ENCODE measurements at places on chromosomes 12 and 14.
A peak's percentile ranks its signal among the peaks of the same experiment; 100 is the strongest.

DNA sequence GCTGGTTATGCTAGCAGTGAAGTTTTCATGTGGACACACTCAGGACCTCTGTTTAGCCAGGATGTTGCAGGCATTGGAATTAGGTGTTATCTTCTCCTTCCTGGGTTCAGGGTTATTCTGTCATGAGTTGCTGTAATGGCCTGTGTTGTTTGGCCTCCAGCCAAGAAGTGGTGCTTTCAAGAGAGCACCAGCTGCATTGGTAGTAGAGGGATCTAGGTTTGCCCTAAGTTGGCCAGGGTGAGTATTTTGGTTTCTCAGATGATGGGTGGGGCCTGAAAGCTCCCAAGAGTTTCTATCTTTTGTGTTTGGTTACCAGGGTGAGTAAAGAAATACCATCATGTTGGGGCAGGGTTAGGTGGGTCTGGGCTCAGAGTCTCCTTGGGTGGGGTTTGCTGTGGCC, 2.7 kb upstream of the GZMH start:
- DNase-seq, result peak; percentile 4

- DNase-seq, result no peak
Observed at GRCh38 chr14:92942576-92942975, 19.6 kb downstream of the CHGA start.

DNA sequence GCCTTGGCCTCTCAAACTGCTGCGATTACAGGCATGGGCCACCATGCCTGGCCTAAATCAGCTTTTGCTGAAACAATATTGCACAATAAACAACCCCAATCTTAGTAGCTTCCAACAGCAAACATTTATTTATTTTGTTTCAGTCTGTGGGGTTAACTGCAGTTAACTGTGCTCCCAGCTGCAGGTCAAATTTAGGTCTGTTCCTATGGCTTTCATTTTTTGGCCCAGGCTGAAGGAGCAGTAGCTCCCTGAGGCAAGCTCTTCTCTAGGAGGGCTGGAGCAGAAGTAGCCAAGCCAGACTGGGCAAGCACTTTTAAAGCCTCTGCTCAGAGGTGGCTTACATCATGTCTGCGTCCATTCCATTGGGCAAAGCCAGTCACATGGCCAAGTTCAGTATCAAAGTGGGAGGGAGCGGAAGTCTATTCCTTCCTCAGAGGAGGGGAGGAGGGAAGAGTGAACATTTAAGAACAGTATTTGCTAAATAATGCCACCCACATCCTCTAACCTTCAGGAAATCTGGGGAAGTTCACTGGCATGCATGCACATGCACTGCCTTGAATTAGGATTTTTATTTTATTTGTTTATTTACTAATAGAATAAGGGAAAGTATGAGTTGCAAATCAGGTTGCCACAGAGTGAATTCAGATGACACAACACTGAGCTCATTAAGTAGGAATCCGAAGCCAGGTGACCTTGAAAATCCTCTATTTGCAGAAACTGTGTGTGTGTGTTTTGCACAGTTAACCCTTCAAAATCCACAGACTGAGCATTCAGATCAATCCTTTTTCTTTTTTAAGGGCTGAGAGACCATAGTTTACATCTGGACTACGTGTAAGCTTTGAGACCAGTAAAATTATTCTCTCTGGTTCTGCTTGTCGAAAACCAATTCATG, 122.0 kb upstream of the SEL1L start:
- peak; percentile 83 for DNase-seq

DNA sequence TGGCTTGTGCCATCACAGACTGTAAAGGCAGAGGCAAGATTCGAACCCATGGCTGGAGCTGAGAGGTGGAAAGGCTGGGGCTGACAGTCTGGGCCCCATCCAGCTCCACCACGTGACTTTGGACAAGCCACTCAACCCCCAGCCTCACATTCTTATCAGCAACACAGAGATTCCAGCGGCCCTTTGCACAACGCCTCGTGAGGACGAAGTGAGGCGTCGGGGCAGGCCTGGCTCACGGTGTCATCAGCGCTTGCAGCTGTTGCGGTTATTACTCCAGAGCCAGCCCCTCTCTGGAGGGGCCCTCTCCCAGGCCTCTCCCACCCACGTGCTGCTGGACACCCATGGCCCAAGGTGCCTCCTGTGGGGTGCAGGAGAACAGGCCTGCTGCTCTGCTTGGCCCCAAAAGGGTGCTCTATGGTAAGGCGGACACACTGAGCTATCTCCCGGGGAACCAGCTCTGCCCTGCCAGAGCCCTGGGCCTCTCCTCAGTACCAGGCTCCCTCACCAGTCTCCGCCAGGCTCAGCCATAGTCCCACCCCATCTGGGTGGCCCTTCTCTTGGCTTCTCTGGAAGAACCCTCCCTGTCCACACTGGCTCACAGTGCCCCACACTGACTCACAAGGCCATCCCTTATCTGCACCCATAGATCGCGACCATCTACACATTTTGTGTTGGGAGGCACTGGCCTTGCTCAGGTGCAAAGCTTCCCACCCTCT, 21.1 kb downstream of the CHGA start:
- no peak for DNase-seq

DNA sequence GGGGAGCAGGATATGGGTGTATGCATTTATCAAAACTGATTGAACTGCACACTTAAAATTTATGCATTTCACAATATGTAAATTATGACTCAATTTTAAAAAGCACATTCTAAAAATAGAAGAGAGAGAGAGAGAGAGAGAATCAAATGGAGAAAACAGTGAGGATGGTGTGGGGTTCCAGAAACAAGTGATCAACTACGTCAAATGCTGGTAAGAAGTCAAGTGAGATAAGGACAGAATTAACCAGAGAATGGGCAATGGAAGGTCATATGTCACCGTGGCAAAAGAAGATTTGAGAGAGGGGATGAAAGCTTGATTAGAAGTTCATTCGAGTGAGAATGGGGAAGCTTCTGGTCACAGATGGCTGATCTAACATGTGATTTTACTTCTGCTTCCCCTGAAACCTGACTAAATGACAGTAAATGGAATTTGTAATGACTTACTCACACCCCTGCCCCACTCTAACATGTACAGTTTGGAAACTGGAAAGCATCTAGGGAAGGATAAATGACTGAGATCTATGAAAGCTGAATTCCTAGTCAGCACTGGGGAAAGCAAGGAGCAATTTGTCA, 276.5 kb upstream of the AMIGO2 start:
- no peak for DNase-seq

DNA sequence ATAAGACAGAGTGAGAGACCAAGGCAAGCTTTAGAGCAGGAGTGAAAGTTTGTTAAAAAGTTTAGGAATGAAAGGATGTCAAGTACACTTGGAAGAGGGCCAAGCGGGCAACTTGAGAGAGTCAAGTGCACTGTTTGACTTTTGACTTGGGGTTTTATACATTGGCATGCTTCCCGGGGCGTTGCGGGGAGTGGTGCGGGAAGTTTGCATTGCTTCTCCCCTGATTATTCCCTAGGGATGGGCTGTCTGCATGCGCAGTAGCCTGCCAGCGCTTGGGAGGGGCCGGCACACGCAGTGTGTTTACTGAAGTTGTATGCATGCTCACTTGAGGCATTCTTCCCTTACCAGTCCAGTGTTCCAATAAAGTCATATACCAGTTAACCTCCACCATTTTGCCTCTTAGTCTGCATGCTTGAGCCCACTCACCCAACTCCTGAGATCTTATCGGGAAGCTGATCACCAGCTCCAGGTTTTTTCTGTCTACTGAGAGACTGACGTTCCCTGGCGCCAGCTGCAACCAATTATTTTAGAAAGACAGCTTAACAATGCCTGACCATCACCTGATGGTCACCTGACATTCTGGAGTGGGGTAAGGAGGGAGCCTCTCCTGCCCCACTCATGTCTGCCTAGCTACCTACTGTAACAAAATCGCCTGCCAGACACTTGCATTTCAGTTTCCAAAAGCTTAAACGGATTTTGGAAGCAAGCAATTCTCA, 53.2 kb downstream of the DACT1 start:
- no peak for DNase-seq

- DNase-seq, result no peak
Observed at GRCh38 chr14:81940651-81941050, 407.0 kb upstream of the SEL1L start.

DNA sequence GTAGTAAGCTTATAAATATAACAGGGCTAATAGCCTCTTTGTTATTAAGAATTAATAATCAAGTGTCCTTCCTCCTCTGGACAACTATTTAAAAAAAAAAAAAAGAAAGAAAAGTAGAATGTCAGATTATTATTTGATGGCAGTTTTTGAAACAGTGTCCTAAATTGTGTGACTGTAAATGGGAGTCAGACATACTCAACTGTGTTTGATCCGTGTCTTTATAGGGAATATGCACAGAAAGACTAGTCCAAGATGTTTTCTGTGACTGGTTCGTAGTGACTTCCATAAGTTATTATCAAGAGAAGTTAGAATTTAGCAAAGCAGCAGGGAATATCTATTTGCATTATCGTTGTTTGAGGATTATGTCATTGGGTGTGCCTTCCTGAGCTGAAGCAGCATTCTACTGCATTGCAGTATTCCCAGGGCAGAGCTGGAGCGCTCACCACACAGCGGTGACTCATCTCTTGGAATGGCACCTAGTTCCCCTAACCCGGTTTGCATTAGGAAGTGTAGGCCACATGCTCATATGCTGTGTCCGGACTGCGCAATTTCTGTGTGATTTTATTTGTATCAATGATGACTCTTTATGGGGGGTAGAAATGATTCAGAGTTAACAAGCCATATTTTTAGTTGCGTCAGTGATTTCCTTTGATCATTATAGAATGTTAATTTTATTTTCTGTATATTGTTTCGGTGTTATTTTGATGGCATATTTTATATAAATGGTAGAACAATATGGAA, 7.9 kb downstream of the DYNC1H1 start:
- DNase-seq, result peak; percentile 63

DNA sequence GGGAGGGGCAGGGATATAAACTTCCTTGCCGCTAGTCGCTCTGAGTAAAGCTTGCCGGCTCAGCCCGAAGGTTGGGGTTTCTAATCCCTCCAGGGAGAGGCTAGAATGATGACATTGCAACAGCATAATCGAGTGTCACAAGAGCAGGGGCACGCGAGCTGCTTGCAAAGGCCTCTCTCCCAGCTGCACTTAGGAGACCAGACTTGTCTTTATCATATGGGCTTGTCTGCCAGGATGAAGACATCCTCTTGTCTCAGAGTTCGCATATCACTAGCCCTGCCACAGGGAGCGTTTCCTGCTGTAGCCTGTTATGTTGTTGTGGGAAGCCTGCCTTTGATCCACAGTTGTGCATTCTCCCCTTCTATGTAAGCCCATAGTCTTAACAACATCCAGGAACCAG, 180.0 kb downstream of the ESR2 start:
- DNase-seq, result no peak

- DNase-seq, result no peak
Observed at GRCh38 chr12:76920172-76921099, 41.6 kb upstream of the CSRP2 start.

DNA sequence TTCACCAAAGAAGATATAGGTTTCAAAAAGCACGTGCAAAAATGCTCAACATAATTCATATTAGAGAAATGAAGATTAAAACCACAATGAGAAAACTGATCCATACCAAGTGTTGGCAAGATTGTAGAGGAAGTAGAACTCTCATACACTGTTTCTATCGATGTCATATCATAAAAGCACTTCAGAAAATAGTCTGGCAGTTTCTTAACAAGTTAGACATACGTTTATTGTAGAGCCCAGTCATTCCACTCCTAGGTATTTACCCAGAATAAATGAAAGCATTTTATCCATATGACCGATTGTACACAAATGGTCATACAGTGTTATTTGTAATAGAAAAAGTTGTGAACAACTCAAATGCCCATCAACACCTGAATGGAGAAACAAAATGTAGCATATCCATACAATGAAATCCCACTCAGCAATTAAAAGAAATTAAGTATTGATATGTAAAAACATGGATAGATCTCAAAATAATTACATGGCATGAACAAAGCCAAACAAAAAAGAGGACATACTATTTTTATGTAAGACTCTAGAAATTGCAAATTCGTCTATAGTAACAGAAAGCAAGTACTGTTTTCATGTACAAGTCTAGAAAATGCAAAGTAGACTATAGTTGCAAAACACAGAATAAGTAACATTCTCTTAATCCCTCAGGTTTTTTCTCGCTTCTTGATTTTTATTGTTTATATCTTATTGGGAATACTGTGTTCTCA, 41.0 kb downstream of the USP15 start:
- DNase-seq, result no peak

GRCh38 chr14:49944501-49944900, 51.6 kb downstream of the ARF6 start:
- no peak for DNase-seq

- DNase-seq, result no peak
Observed at GRCh38 chr12:7113389-7113871, 4.4 kb upstream of the C1RL start.

DNA sequence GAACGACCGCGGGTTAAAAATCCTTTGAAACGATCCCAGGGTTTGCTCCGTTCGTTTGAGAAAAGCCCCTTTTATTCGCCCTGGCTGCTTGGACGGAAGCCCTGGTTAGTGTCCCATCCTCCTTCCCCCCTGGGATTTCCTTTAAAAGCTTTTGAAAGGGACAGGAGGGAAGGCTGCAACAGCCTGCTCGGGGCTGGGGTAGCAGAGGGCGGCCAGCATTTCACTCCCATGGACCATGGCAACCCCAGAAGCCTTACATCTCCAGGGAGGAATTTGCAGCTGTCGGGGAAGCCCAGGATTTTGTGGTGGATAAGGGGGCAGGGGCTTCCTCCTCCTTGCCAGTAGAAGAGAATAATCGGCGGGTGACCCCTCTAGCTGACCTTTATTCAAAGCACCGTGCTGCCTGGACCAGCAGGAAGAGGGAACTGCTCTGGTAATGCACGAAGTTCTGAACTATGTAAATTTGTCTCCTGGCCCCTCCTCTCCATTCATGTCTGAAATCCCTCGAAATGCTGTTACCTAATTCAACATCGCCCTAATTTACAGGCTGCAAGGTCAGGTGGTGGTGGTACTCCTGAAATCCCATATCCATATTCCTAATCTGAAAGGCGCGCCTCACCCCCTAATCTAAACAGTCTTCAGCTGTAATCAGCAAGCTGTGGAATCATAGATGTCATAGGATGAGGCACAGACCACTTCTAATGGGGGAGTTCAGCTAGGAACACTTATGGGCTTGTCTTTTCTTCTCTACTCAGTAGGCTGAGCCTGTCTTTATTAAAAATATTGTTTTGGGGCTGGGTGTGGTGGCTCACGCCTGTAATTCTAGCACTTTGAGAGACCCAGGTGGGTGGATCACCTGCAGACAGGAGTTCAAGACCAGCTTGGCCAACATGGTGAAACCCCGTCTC, 1.0 kb upstream of the CLIP1 start:
- no peak for DNase-seq

DNA sequence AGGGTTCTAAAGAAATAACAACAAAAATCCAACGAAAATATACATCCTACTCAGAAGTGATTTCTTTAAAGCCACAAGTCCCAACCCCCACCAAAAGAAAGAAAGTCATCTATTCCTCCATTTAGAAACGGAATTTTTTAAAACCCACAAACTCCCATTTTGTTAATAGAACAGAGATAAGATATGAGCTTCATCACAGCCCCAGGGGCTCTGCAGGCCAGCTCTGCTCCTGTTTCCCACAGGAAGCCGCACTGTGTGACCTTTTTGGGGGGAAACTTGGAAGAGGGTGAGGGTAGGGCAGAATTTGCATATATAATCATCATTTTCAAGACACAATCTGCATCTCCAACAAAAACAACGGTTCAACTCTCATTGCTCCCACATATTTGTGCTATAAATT, 2.8 kb downstream of the FBXL14 start:
- DNase-seq, result no peak
